ENCODE measurements at places on chromosomes 13 and 19.
A peak's percentile ranks its signal among the peaks of the same experiment; 100 is the strongest.

DNA sequence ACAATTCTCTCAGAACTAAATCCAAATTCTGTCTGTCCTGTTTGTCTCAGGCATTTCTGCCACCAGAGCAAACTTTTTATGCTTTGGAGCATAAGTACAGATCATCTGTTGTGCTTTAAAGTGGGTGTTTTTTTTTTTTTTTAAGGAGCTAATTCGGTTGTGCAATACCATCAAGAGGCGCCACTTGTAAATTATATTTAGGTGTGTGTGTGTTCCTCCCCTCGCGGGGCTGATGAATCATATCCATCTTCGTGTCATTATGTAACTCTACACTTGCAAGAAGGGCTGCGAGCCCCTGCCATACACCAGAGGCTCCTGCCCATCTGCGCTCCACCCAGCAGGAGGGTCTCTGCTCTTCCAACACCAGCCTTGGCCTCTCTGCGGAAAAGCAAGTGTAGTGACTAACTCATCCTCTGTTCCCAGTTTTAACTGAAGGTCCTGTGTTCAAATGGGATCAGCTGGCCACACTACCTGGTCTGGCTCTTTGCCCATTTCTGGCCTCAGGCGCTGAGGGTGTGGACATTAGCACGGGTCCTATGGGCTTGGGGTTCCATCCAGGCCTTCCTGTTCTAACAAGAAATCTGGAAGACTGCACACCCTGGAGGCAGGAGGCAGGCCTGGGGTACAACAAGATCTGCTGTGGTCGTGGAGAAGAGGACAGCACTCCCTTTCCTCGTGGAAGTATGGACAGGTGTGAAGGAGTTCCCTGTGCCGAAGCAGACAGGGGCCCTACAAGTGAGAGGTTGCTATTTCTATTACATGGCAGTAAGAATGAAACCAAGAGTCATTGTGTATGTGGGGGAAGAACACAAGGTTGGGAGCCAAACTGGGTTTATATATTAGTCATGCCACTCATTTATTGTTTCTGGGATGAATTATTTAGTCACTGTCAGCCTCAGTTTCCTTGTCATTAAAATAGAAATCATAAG, 96.1 kb upstream of the MBNL2 start:
- DNase-seq, result no peak

- DNase-seq, result no peak
Observed at GRCh38 chr19:41990615-41991014, 3.4 kb downstream of the ATP1A3 start.

DNA sequence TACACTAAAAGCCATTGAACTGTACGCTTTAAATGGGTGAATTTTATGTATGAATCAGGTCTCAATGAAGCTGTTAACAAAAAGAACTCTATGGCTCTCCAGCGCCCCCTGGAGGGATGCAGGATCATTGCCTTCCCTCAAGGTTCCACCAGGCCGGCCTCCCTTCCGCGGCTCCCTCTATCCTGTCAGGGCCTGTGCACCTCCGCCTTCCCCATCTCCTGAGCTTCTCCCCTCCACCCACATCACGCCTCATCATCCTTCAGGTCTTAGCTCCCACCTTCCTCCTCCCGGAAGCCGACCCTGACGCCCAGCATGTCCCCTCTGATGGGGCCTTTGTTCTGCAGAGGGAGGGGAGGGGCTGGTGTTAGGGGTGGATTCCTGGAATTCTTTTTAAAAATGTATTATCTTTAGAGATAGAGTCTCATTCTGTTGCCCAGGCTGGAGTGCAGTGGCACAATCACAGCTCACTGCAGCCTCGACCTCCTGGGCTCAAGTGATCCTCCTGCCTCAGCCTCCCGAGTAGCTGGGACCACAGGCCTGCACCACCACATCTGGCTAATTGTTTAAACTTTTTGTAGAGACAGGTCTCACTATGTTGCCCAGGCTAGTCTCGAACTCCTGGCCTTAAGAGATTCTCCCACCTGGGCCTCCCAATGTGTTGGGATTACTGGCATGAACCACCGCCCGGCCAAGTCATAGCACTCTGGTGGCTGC, 27.7 kb downstream of the MEIS3 start:
- DNase-seq, result peak; percentile 65

DNA sequence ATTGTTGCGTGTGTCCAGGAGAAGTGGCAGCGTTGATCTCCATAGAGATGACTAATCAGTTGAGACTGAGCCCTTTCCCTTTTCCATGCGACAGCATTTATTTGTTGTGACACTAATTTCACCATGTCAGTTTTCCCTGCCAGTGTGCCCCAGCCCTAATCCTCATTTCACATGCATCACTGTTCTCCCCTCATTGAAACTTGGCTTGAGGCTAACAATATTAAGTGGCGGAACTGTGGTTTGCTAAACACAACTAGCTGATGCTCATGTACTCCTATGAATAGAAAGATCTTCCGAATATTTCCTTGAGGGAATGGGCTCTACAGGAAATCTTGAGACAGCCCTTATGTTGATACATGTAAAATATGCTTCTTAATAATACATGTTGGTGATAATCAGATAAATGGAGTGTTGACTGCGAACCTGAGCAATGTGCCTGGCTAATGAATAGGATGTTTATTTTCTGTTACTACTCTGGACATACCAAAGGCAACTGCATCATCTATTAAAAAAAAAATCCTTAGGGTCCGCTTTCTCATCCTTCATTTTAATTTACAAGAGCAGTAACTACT, 258.6 kb downstream of the ATP8A2 start:
- DNase-seq, result no peak

DNA sequence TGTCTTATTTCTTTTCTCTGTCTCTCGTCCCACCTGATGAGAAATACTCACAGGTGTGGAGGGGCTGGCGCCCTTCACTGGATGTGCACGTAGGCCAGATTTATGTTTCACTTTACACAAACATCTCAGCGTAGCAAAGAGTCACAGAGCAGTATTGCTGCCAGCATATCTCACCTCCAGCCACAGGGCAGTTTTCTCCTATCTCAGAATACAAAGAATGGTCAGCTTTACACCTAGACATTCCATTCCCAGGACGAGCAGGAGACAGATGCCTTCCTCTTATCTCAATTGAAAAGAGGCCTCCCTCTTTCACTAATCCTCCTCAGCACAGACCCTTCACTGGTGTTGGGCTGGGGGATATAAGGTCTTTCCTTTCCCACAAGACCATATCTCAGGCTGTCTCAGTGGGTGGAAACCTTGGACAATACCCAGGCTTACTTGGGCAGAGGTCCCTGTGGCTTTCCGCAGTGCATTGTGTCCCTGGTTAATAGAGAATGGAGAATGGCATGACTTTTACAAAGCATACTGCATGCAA, 7.2 kb upstream of the ZNF611 start:
- no peak for DNase-seq

- DNase-seq, result no peak
Observed at GRCh38 chr13:66222926-66223325, 1007.2 kb downstream of the PCDH9 start.

DNA sequence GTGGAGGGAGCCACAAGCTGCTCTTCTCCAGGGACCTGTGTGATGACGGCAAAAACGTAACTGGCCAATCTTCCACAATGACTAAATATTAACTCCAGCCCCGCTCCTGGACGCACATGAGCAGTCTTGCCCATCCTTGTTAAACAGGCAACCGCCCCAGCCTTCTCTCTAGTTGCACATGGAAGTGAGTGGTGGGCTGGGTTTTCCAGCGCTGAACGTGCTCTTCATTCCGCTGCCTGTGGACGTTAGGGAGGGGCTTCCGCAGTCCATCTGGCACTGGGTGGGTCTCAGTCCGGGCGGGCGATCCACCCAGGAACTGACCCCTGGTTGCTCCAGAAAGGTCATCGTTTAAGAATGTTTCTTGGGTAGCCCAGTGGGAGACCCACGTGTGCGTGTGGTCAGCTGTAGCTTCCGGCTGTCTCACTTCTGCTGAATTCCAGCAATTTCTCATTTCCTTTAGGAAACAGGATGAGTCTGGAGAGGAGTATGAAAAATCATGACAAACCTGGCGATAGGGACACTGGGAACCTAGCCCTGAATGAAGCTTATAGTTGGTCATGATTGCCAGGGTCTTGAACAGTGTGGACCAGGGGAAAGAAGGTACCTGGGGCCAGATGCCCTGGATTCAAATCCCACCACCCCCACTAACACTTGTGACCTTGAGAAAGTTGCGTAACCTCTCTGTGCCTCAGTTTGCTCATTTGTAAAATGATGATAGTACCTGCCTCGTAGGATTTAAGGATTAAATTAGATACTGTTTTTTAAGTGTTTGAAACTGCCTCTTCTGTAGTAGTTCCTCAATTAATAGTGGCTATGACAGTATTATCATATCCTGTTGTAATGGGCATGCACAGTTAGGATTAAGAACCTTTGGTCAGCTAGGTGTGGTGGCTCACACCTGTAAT, 92.6 kb downstream of the SIPA1L3 start:
- DNase-seq, result no peak

DNA sequence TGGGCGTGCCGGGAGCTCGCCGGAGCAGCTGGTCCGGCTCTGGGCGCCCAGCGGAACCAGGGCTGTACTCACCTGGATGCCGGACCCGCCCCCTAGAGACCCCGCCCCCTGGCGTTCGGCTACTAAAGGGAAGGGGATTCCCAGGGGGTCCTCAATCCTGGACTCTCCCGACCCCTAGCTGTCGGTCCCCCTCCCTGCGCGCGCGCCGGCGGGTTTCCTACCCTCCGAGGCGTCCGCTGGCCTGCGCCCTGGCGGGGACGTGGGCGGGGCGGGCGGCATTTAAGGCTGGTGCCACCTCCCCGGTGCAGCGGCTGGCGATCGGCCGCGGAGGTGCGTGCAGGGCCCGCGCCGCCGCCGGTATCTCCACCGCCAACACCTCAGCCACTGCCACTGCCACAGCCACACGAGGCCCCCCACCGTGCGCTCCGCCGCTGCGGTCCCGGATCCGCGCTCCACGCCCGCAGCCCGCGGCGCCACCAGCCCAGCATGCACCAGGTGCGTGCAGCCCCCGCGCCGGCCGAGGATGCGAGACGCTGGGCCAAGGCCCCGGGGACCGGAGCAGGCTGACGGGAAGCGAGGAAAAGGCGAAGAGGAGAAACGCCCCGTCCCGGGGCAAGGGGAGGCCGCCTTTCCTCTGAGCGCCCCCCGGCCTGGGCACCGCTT, at the start of gene ATP12A:
Gene ATP12A, plus strand, starts transcription at position 151 of the 663 bp plus-strand sequence. Its CDS starts 336 bp downstream, at position 487.
- DNase-seq, result no peak

GRCh38 chr13:108996430-108996829, 367.0 kb downstream of the MYO16 start:
- DNase-seq, result no peak

DNA sequence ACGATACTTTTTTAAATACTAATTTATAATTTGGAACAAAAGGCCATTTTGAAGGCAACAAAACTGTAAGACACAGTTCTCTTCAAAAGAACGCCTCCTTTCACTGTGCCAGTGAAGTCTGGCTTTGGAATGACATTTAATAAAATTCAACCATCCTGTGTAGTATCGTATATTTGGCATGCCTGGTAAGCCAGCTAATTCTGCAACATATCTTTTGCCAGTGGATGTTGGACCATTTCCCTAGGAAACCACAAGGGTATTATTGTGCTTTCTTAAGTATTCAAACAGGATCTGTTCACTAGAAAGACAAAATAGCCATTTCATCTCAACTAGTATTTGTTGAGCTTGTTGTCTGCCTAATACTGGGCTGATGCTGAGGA, 111.6 kb downstream of the RGCC start:
- no peak for DNase-seq

DNA sequence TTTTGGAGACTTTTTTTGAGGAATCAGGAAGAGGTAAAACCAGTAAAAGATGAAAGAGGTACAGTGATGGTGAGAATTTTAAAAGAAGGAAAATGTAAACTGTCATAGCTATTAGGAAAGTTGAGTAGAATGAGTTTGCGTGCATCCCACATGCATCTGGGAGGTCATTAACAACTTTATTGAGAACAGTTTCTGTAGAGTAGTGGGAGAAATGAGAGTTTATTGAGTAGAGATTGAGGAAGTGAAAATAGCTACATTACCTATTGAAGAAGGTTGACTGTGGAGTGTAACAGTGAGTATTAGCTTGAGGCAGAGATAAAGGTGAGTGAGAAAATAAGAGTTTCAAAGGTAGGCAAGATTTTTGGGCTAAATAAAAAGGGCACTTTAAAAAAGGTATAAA, 38.7 kb downstream of the BRCA2 start:
- no peak for DNase-seq

GRCh38 chr13:46726347-46726746, 70.6 kb downstream of the ESD start:
- no peak for DNase-seq

All from stimulated activated CD4-positive, alpha-beta T cell treated with anti-CD3 and anti-CD28 coated beads, Interleukin-12 subunit alpha, Interleukin-12 subunit beta, amount 100 ng/mL, for 48 hours (primary cell).